ENCODE measurements at places on chromosomes 1 and 21.

- no peak for DNase-seq
These were observed 14.5 kb upstream of the RNF187 start for GRCh38 chr1:228472655-228473054.

GRCh38 chr21:46636550-46637285, 1.2 kb downstream of the PRMT2 start:
- DNase-seq, result no peak

GRCh38 chr1:4908486-4908885, 254.1 kb downstream of the AJAP1 start:
- DNase-seq, result no peak

GRCh38 chr21:37769656-37770055, 146.6 kb downstream of the KCNJ6 start:
- no peak for DNase-seq

DNA sequence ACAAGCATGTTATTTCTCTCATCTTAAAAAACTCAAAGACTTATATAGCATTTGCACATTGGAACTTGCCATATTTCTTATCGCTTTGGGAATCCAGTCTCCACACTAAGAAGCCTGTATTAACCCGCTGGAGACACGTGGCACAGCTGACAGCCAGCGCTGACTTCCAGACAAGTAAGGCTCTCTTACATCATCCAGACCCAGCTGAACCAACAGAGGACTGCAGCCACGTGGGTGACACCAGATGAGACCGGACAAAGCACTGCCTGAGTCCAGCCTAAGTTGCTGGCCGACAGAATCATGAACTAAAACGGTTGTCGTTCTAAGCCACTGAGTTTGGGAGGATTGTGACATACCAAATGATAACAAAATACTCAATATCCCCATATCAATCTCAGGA, 6.3 kb upstream of the CD247 start:
- no peak for DNase-seq

- no peak for DNase-seq
These were observed 6.2 kb downstream of the TRAF5 start for GRCh38 chr1:211332830-211333229.

DNA sequence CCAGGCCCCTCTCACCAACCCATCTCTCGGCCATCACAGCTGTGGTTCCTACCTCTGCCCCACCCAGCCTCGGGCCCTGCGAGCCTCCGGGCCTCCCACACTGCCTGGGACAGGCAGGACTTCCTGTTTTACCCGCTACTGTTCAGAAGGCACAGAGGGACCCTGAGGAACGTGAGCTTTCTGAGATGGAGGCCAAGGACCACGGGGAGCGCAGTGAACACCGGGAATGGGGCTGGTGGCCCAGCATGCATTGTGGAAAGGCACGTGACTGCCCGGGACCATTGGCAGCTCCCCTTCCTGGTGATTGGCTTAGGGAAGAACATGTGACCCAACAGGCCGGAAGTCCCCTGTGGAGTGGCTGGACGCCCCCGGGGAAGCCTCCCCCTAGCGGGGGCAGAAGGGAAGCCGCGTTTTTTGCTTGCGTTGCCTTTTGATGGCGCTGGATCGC, 7.0 kb downstream of the S100B start:
- DNase-seq, result no peak

GRCh38 chr1:91803847-91804545, 82.0 kb downstream of the TGFBR3 start:
- peak; percentile 22 for DNase-seq

DNA sequence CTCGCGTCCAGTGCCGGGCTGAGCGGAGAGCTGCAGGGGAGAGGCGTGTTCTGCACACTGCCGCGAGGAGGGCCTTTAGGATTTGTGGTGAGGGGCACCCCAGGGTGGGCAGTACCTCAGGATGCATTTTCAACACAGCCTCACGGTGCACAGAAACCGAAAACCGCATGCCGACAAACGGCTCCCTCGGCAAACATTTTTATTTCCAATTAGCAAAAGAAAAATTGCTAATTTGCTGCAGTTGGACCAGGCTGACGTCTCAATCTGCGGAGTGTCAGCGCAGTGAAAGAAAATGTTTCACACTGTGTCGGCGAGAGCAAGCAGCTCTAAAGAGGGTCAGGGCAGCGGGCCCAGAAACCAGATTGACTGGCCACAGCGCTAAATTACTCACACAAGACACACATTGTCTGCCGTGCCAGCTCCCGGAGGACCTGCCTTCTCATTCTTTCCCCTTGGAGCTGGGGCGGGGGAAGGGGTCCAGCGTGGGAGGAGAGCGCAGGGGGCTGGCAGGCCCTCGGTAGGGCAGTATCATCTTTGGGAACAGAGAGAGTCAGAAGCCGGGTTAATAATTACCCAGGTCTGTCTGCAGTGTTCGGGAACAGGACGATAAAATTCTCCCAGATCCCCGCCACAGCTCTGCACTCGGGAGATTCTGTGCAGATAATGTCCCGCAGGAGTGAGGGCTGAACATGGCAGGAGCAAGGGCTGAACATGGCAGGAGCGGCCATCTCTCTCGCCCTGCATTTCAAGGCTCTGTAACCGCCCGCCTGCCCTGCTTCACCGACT, 150.2 kb downstream of the PRDM16 start:
- no peak for DNase-seq

GRCh38 chr1:43253876-43254275, 15.9 kb upstream of the TMEM125 start:
- no peak for DNase-seq

DNA sequence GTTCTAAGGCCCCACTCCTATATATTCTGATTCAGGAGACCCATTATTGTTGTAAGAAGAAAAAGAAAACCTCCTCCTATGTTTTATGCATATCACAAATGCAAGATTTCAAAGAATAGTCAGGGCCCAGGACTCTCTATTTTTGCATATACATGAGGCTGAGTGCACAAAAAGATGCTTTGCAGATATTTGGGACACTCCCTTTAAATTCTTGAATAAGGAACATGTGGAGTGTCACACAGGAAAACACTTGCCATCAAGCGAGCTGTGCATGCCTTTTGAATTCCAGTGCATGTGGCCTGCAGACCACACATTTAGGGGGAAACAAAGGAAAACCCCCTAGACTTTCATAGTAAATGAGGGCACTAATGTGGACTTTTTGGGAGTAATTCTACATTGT, 5.6 kb downstream of the MAP3K7CL start:
- no peak for DNase-seq

GRCh38 chr1:94037392-94038229, 83.3 kb downstream of the ABCA4 start:
- no peak for DNase-seq

GRCh38 chr1:204826970-204827369, 43.7 kb upstream of the NFASC start:
- DNase-seq, result no peak

DNA sequence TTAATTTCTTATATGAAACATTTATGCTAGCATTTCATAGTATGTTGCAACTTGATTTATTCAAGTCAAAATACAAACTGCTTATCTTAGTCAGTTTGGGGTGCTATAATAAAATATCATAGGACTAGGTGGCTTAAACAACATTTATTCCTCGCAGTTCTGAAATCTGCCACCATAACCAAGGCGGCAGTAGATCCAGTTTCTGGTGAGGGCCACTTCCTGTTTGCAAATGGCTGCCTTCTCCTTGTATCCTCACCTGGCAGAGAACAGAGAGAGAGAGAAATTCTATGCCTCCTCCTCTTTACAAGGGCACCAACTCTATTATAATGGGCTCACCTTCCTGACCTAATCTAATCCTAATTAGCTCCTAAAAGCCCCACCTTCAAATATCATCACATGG, 76.1 kb upstream of the RGS2 start:
- DNase-seq, result no peak

- DNase-seq, result no peak
These were observed 80.3 kb upstream of the ARTN start for GRCh38 chr1:43853161-43853921.

GRCh38 chr1:247540581-247540980, 4.3 kb upstream of the OR2C3 start:
- DNase-seq, result no peak

DNA sequence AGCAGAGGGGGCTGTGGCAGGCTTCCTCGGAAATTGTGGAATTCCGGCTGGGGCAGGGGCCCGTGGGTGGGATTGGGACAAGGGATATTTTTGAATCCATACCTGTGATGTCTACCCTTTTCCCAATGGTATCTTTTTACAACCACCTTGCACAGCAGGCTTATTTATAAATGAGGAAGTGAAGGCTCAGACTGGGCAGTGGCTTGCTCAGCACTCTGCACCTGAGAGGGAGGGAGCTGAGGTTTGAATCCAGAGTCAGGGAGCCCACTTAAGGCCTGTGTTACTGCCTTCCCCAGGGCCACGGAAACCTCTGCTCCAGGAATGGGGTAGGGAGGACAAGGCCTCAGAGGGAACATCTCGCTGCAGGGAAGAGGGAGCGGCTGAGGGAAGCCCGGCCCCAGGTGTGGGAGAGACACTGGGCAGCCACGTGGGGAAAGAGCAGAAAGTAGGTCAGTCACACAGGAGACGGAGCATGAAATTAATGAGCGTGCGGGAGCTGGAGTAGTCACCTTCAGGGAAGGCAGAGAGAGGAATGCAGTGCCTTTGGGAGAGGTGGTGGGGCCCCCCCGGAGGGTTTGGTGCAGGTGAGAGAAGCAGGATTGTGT, 35.4 kb upstream of the SCMH1 start:
- no peak for DNase-seq

DNA sequence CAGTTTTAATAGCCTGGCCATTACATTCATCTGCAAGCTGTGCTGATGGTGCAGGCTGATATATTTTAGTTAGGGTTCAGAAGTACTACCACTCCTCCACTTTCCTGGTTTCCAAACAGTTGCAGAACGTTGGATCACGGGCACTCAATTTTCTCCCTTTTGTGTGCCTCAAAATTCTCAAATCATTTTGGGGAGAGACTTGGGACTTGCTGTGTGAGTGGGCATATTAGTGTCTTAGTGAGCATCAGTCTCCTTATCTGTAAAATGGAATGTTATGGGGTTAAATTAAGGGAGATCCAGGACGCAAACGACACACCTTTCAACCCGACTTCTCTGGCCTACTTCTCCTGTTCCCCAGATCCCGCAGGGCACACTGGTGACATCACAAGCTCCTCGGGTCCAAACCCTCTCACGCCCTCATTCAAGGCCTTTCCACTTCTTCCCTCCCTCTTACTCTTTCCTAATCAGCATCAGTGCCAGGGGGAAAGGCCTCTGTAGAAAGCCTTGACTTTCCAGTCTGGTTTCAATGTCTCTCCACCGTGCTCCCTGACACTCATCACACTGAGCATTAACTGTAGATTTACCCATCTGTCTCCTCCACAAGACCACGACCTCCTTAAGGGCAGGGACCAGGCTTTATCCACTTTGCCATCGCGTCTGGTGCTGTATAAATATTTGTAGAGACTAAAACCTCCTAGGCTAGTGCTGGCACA, 1.2 kb downstream of the PIGP start:
- DNase-seq, result no peak

DNA sequence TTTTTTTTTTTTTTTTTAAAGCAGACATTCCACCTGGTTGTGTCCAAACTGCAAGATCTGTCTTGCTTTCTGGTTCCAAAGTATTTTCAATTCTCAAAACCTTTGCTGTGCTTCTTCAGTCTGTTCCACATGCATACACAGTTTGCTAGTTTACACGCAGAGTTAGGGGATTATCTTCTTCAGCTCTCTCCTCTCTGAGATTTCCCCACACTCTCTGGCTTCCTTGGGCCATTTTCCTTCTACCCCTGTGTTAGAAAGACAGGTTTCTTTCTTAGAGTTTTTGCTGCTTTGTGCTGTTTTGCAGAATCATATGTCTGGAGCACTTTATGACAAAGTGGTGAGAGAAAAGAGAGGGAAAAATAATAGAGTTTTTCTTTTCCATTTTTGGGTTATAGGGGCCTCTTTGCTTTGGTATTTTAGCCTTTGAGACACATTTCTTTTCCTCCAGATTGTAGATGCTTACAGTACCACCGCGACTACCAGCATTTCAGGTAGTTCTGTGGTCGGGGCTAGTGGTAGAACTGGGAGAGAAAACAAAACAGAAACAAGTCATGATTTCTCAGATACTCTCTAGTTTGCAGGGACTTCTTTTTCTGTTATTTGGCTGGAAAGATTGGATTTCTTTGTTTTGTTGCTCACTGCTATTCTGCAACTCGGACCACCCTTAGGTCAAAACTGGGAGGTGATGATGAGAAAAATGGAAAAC, 66.3 kb downstream of the RABGAP1L start:
- DNase-seq, result no peak

- DNase-seq, result no peak
These were observed 11.7 kb downstream of the COL18A1 start for GRCh38 chr21:45416620-45417019.

DNA sequence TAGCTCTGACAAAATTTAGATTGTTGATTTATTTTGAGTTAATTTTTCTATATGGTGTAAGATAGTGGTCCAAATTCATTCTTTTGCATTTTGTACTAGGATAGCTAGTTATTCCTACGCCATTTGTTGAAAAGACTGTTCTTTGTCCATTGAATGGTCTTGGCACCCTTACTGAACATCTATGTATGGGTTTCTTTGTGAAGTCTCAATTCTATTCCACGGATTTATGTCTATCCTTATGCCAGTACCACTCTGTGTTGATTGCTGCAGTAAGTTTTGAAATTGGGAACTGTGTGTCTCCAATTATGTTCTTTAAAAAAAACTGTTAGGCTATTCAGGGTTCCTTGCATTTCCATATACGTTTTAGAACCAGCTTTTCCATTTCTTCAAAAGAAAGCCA, 145.7 kb downstream of the ZNF644 start:
- DNase-seq, result no peak

- DNase-seq, result no peak
These were observed 112.1 kb downstream of the DTL start for GRCh38 chr1:212147581-212148033.

GRCh38 chr1:16464917-16465625, 24.5 kb downstream of the NECAP2 start:
- no peak for DNase-seq

DNA sequence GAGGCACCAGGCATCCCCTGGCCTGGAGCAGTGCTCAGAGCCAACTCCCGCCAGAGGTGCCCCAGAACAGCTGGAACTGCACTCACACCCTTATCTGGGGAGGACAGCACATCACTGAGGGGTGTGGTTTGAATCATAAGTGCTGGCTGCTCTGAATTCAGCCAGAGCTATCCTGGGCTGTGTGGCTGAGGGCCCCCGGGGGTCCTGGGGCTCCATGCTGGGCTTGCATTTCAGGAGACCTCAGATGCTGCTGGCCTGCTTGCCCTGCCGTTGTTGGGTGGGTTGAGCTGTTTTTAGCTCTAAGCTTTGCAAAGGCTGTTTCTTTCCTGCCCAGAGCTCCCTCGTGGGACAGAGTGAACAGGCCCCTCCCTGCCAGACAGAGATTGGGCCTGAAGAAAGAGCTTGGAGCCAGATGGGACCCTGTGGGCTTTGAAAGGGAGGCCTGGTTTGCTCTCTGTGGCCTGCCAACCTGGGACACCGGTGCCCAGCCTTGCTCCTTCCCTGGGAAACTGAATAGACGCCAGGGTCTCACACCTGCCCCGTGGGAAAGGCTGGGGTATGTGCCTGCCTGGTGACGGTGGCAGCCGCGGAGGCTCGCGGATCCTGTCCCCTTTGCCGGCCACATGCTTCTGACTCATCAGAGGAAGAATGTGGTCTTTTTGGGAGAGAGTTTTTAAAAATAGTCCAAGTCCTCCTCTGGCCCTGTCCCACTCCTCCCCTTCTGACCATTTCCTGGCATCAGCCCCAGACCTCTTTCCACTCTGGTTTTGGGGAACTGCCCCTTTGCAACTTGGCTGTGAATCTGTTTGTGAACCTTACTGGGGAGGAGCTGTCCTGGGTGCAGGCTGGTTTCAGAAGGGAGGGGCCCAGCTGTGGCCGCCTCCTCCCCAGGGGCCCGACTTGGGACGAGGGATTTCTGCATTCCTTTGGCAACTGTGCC, 30.0 kb downstream of the ARHGEF10L start:
- no peak for DNase-seq

- DNase-seq, result no peak
These were observed 2162.0 kb downstream of the MRPL39 start for GRCh38 chr21:23445307-23445706.

- DNase-seq, result no peak
These were observed 390.6 kb downstream of the PTPRC start for GRCh38 chr1:199029401-199029800.
